ENCODE measurements at places on chromosomes 12 and 14. TPM values are rescaled to one million over a fixed set of nuclear protein-coding genes. Genes with fewer than 3 reads are reported as not detected.

- H3K27ac ChIP-seq = peak overlapping the region; percentile 46
- H3K4me3 ChIP-seq = no peak overlapping the region
- peaks cover 6% of the 10 kb centered on the region for H3K4me1 ChIP-seq
- DNase-seq = no peak
- H3K36me3 ChIP-seq = peaks cover 3% of the 10 kb centered on the region
Measured at GRCh38 chr12:54935235-54935951, 49.2 kb downstream of the TESPA1 start.

- H3K4me3 ChIP-seq = no peak overlapping the region
- no peak overlapping the region for H3K27ac ChIP-seq
- peak; percentile 58 for DNase-seq
- H3K36me3 ChIP-seq = no peaks in the 10 kb centered on the region
Measured at GRCh38 chr12:131096681-131097181, 143.0 kb downstream of the ADGRD1 start.

DNA sequence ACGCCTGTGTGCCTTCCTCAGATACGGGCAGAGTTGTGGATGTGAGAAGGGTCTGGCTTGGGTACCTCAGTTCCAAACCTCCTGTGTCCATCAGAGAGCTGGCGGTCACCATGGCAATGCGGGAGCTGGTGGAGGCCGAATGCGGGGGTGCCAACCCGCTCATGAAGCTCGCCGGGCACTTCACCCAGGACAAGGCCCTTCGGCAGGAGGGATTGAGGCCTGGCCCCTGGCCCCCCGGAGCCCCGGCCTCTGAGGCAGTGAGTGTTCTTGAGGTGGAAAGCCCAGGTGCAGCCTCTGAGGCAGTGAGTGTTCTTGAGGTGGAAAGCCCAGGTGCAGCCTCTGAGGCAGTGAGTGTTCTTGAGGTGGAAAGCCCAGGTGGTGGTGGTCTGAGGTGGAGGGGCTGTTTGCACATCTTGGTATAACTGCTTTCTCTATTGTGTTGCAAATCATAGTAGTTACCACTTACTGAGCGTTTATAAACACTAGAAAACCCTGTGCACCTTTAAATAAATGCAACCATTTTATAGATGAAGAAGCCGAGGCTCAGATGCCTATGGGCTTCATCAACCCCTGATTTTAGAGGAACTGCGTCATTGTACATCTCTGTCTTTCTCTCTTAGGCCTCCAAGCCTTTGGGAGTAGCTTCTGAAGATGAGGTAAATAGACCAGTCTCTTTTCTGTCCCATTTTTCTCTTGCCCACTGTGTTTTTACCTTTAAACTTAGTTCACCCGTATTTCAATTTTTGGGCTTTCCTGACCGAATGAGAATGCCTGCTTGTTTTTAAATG is 976 bp downstream of the PEX5 start:
- H3K4me1 ChIP-seq = peaks cover 26% of the 10 kb centered on the region
- peak overlapping the region; percentile 85 for H3K4me3 ChIP-seq
- peaks cover 20% of the 10 kb centered on the region for H3K36me3 ChIP-seq
- no peak overlapping the region for H3K27ac ChIP-seq
- H3K27me3 ChIP-seq = no peaks in the 10 kb centered on the region

DNA sequence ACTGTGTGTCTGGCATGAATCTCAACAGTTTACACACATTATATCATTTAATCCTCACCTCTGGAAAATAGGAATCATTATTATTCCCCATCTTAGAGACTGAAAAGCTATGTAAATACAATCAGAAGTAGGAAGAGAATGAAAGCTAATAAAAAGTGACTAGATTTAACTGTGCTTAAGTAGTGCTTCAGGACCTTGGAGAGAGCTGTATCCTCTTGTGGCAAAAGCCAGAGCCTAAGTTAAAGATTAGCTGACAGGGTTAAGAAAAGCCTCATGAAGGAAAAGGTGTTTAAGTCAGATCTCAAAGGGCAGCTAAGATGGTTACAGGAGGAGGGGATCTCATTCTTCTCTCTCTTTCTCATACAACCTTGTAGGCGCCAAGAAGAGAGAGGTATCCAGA is 65.3 kb upstream of the TMEM233 start:
- no peaks in the 10 kb centered on the region for H3K27me3 ChIP-seq
- no peak overlapping the region for H3K27ac ChIP-seq
- H3K36me3 ChIP-seq = no peaks in the 10 kb centered on the region
- no peak for DNase-seq
- H3K4me3 ChIP-seq = no peak overlapping the region

GRCh38 chr12:54220092-54220557 is 31.3 kb upstream of the SMUG1 start:
- H3K27ac ChIP-seq = peak overlapping the region; percentile 1
- no peaks in the 10 kb centered on the region for H3K27me3 ChIP-seq
- no peak for DNase-seq
- H3K4me3 ChIP-seq = no peak overlapping the region

- no peaks in the 10 kb centered on the region for H3K27me3 ChIP-seq
- peaks cover 18% of the 10 kb centered on the region for H3K36me3 ChIP-seq
- no peak overlapping the region for H3K4me3 ChIP-seq
- no peak overlapping the region for H3K27ac ChIP-seq
- DNase-seq = no peak
- H3K4me1 ChIP-seq = peaks cover 6% of the 10 kb centered on the region
Measured at GRCh38 chr12:78040111-78040510, 209.4 kb downstream of the NAV3 start.

- peaks cover 18% of the 10 kb centered on the region for H3K4me1 ChIP-seq
- no peaks in the 10 kb centered on the region for H3K27me3 ChIP-seq
- DNase-seq = no peak
- H3K27ac ChIP-seq = no peak overlapping the region
- H3K36me3 ChIP-seq = no peaks in the 10 kb centered on the region
Measured at GRCh38 chr12:26108915-26109314, 15.9 kb downstream of the BHLHE41 start.

- no peaks in the 10 kb centered on the region for H3K4me1 ChIP-seq
- H3K27ac ChIP-seq = no peak overlapping the region
- no peak overlapping the region for H3K4me3 ChIP-seq
Measured at GRCh38 chr14:104284107-104284592, 145.8 kb downstream of the KIF26A start.

GRCh38 chr14:85187521-85187920 is 342.4 kb upstream of the FLRT2 start:
- no peak for DNase-seq
- no peaks in the 10 kb centered on the region for H3K27me3 ChIP-seq
- peaks cover 2% of the 10 kb centered on the region for H3K4me1 ChIP-seq
- H3K36me3 ChIP-seq = no peaks in the 10 kb centered on the region

DNA sequence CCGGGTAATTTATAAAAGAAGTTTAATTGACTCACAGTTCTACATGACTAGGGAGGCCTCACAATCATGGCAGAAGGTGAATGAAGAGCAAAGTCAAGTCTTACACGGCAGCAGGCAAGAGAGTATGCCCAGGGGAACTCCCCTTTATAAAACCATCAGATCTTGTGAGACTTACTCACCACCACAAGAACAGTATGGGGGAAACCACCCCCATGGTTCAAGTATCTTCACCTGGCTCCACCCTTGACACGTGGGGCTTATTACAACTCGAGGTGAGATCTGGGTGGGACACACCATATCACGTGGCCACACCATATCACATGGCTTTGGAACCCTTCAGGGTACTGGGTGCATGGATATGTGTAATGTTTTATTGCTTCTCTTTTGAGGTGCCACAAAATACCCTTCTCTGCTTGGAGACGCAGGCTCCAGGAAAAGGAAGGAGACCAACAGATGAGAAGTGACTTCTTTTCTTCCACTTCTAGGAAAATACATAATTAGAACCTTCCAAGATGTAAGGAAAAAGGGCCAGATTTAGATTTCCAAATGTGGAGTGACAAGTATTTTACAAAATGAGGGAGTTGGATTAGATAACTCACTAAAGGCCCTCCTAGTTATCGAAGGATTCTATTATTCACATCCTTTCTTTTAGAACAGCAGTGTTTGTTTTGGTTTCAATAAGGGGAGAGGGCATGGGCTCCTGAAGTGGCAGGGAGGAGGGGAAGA is 33.1 kb upstream of the ETFBKMT start:
- H3K27ac ChIP-seq = no peak overlapping the region
- no peak for DNase-seq
- peaks cover 18% of the 10 kb centered on the region for H3K4me1 ChIP-seq
- H3K27me3 ChIP-seq = no peaks in the 10 kb centered on the region
- no peak overlapping the region for H3K4me3 ChIP-seq

DNA sequence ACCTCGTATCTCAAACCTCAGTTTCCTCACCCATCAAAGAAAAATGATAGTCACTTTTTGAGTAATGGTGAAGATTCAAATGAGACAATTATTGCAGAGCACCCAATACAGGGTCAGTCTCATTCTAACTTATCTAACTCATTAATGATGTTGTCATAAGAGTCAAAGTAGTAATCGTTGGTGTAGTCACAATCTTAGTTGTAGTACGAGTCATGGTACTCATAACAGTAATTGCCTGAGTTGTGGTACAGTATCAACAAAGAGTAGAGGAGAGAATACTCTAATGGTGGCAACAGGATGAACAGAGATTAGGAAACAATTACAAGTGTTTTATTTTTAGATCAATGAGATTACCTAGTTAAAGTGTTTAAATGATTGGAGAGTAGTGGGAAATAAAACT is 93.6 kb upstream of the TMTC2 start:
- peaks cover 1% of the 10 kb centered on the region for H3K36me3 ChIP-seq
- H3K27me3 ChIP-seq = peaks cover 8% of the 10 kb centered on the region
- no peak for DNase-seq

- H3K27ac ChIP-seq = no peak overlapping the region
- H3K36me3 ChIP-seq = no peaks in the 10 kb centered on the region
- H3K27me3 ChIP-seq = no peaks in the 10 kb centered on the region
- no peak overlapping the region for H3K4me3 ChIP-seq
- DNase-seq = no peak
Measured at GRCh38 chr12:65779091-65779642, 45.1 kb upstream of the HMGA2 start.

- no peak overlapping the region for H3K4me3 ChIP-seq
- peaks cover 13% of the 10 kb centered on the region for H3K4me1 ChIP-seq
- H3K27me3 ChIP-seq = no peaks in the 10 kb centered on the region
- H3K27ac ChIP-seq = no peak overlapping the region
- H3K36me3 ChIP-seq = no peaks in the 10 kb centered on the region
Measured at GRCh38 chr12:27817766-27818165, 37.7 kb upstream of the MANSC4 start.

GRCh38 chr14:73757876-73758391 is 43.8 kb upstream of the PNMA1 start:
- peak overlapping the region; percentile 79 for H3K4me3 ChIP-seq
- H3K4me1 ChIP-seq = peaks cover 81% of the 10 kb centered on the region
- H3K27me3 ChIP-seq = no peaks in the 10 kb centered on the region
- peak overlapping the region; percentile 99 for H3K27ac ChIP-seq
- DNase-seq = no peak

DNA sequence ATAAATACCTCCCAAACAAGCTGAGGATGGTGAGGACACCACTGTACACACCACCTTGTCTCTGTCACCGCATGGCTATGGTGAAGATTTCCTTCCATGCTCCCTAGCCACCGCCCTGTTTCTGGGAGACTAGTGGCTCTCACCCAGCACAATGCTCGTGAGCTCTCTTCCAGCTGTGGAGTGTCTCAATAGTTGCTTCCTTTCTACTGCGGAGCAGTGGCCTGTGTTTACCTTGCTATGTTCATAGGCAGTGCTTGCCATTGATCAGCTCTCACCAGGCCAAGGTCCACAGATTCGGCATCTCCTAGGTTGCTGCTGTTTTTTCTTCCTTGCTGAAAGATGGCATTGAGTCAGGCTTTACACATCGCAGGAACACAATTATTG is 313.6 kb upstream of the RTL1 start:
- no peak for DNase-seq

GRCh38 chr12:3727877-3728632 is 24.9 kb downstream of the CRACR2A start:
- H3K27me3 ChIP-seq = peaks cover 8% of the 10 kb centered on the region
- H3K36me3 ChIP-seq = no peaks in the 10 kb centered on the region
- H3K27ac ChIP-seq = no peak overlapping the region
- no peak for DNase-seq

GRCh38 chr14:63383776-63384367 is 65.1 kb upstream of the GPHB5 start:
- H3K27me3 ChIP-seq = no peaks in the 10 kb centered on the region
- no peak for DNase-seq
- no peak overlapping the region for H3K27ac ChIP-seq
- H3K36me3 ChIP-seq = peaks cover 25% of the 10 kb centered on the region
- no peaks in the 10 kb centered on the region for H3K4me1 ChIP-seq

DNA sequence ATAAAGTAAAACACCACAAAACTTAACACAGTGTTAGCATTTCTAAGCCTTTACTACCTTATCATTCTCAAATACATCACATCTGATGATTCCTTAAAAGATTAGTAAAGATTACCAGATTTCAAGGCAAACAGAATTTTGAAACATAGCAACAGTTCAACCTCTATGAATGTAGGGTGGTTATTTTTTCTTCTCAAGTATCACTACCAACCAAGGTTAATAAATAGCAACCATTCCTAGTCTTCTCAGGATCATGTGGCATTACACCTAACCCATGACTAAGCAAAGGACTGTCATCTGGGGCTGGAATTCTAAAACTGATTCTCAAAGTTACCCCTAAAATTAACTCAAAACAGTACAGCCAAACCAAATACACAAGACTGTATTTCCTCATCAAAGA is 39.4 kb upstream of the CSRNP2 start:
- peaks cover 21% of the 10 kb centered on the region for H3K4me1 ChIP-seq
- H3K4me3 ChIP-seq = no peak overlapping the region
- no peak for DNase-seq
- peak overlapping the region; percentile 61 for H3K27ac ChIP-seq
- H3K36me3 ChIP-seq = peaks cover 8% of the 10 kb centered on the region

DNA sequence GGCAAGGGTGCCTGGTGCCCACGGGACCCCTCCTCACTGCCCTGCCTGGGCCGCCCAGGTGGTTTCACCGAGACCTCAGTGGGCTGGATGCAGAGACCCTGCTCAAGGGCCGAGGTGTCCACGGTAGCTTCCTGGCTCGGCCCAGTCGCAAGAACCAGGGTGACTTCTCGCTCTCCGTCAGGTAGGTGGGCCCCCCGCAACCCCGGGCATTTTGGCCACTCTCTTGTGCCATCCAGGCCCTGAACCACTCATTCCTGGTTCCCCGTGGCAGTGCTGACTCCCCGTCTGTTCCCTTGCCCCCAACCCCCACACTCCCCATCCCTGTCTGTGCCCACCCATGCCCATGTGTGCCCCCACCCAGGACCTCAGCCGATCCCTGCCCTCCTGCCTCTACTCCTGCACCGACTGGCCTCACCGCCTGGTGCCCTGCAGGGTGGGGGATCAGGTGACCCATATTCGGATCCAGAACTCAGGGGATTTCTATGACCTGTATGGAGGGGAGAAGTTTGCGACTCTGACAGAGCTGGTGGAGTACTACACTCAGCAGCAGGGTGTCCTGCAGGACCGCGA is 480 bp downstream of the PTPN6 start:
- peaks cover 7% of the 10 kb centered on the region for H3K36me3 ChIP-seq
- H3K4me1 ChIP-seq = peaks cover 25% of the 10 kb centered on the region
- H3K4me3 ChIP-seq = no peak overlapping the region
- DNase-seq = peak; percentile 91
- H3K27me3 ChIP-seq = no peaks in the 10 kb centered on the region
- no peak overlapping the region for H3K27ac ChIP-seq

Gene AEBP2
- total RNA-seq = 36.0 TPM

Gene CEBPE
- total RNA-seq = not detected

Gene IRAK3
- 0.97 TPM for total RNA-seq

Measured in chondrocyte (in vitro differentiated cells).